ENCODE measurements at places on chromosomes 3 and 15.
A peak's percentile ranks its signal among the peaks of the same experiment; 100 is the strongest.

GRCh38 chr3:86653661-86654205, 337.2 kb downstream of the VGLL3 start:
- no peak for DNase-seq
- no peaks in the 10 kb centered on the region for H3K4me1 ChIP-seq
- H3K36me3 ChIP-seq: no peaks in the 10 kb centered on the region

GRCh38 chr3:48014358-48014757, 1.9 kb downstream of the MAP4 start:
- H3K4me1 ChIP-seq: peaks cover 6% of the 10 kb centered on the region
- H3K27me3 ChIP-seq: no peaks in the 10 kb centered on the region
- DNase-seq: no peak
- H3K36me3 ChIP-seq: no peaks in the 10 kb centered on the region

GRCh38 chr15:91884606-91885005, 31.1 kb downstream of the SLCO3A1 start:
- no peaks in the 10 kb centered on the region for H3K36me3 ChIP-seq
- no peak overlapping the region for H3K27ac ChIP-seq
- no peak for DNase-seq
- H3K4me1 ChIP-seq: no peaks in the 10 kb centered on the region
- no peak overlapping the region for H3K4me3 ChIP-seq
- no peaks in the 10 kb centered on the region for H3K27me3 ChIP-seq

DNA sequence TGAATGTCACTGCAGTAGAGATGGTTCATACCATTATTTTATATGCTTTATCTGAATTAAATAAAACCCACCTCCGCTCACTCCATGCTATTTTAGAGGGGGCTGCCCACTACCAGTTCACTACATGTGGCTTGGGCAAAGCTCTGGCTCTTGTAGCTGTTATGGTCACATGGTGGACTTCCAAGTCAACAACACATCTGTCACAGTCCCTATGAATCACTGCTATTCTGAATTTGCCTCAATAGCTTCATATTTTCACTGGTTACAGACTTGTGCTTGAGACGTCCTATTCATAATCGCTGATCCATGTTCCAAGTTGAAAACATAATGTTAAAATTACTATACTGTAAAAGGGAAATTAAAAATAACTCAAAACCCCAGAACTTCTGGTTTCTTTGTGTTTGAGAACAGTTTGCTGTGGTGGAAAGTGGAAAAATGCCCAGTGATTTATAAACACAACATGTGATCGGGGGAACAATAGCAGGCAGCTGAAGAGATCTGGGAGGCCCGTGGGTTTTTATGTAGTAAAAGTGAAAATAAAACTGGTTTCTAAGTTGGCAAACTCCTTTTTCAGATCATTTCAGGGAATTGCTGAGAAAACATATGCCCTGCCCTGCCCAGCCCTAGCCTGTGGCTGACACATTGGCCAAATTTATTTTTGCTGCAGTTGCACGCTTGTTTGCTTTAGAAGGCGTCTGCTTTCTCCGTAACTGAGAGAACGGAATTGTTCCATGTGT, 128.8 kb upstream of the PRR23C start:
- no peak for DNase-seq
- no peaks in the 10 kb centered on the region for H3K36me3 ChIP-seq
- no peaks in the 10 kb centered on the region for H3K4me1 ChIP-seq
- no peaks in the 10 kb centered on the region for H3K27me3 ChIP-seq

- no peak for DNase-seq
- H3K4me1 ChIP-seq: no peaks in the 10 kb centered on the region
- H3K27me3 ChIP-seq: no peaks in the 10 kb centered on the region
These were observed 160.1 kb upstream of the BHLHE40 start for GRCh38 chr3:4818986-4819693.

DNA sequence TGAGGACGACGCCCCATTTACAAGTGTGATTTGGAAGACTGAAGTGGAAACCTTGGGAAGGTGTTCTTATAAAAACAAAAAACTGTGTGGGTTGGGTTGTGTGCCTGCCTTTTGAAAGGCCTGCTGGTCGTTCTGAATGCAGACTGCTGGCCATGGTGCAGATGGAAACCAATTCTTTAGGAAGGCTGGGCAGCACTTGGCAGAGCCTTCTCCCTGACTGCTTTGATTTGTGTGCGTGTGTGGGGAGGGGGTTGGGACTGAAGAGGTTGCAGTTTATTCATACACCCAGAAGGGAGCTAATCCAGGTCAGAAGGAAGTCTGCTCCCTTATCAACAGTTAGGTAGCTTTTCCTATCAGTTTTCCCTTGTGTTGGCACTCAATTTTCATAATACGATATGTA, 288.7 kb downstream of the SOX2 start:
- DNase-seq: no peak
- H3K4me1 ChIP-seq: no peaks in the 10 kb centered on the region
- no peaks in the 10 kb centered on the region for H3K27me3 ChIP-seq
- no peak overlapping the region for H3K4me3 ChIP-seq
- no peaks in the 10 kb centered on the region for H3K36me3 ChIP-seq

- H3K27me3 ChIP-seq: no peaks in the 10 kb centered on the region
- H3K4me3 ChIP-seq: no peak overlapping the region
- H3K36me3 ChIP-seq: no peaks in the 10 kb centered on the region
- no peak overlapping the region for H3K27ac ChIP-seq
- DNase-seq: no peak
- H3K4me1 ChIP-seq: no peaks in the 10 kb centered on the region
These were observed 23.5 kb downstream of the MYH15 start for GRCh38 chr3:108486941-108487340.

DNA sequence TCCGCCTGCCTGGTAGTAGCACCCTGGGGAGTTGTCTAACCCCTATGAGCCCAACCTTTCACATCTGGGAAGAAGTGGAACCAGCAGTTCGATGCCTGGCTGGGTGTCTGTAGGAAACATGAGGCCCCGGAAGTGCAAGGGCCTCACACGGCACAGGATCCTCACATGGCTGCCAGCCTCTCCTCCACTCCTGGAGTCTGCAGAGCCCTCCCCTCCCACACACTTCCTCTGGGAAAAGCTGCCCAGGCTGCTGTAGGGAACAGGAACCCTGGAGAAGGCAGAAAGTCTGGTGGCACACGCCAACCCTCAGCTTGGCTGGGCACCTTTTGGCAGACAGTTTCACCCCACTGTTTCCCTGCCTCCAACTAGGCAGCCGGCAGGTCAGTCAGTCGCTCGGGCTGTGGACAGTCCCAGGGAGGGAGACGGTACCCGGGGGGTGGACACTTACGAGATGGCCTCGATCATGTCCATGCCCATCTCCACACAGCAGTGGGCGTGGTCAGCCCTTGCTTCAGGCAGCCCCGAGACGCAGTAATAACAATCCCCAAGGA, 118.4 kb downstream of the ADCY5 start:
- H3K27ac ChIP-seq: peak overlapping the region; percentile 58
- no peaks in the 10 kb centered on the region for H3K36me3 ChIP-seq
- H3K27me3 ChIP-seq: no peaks in the 10 kb centered on the region
- H3K4me1 ChIP-seq: no peaks in the 10 kb centered on the region
- no peak for DNase-seq
